Muscle of leg (tissue), 16 donors: ENCODE measurements at places on chromosomes 4 and X. TPM values are rescaled to one million over a fixed set of nuclear protein-coding genes. Genes with fewer than 3 reads are reported as not detected.

DNA sequence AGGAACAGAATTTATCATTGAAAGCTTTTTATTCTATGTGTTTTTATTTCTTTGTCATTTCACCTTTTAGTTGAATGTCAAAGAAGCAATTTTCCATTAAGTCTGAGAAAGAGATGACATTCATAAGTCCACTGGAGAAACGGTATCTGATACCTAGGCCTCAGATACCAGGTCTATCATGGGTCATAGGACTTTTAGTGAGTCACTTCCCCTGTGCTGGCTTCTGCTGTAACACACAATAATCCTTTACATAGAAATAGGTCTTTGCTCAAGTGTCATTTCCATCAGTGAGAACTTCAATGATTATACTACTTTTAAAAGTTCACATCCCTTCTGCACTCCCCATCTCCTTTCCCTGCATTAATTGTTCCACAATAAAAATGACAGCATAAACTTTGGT lies 125.5 kb upstream of the ARMCX2 start:
- no peaks in the 10 kb centered on the region for H3K4me1 ChIP-seq
- no peaks in the 10 kb centered on the region for H3K36me3 ChIP-seq
- H3K27me3 ChIP-seq = peaks cover 7% of the 10 kb centered on the region
- H3K4me3 ChIP-seq = no peak overlapping the region

DNA sequence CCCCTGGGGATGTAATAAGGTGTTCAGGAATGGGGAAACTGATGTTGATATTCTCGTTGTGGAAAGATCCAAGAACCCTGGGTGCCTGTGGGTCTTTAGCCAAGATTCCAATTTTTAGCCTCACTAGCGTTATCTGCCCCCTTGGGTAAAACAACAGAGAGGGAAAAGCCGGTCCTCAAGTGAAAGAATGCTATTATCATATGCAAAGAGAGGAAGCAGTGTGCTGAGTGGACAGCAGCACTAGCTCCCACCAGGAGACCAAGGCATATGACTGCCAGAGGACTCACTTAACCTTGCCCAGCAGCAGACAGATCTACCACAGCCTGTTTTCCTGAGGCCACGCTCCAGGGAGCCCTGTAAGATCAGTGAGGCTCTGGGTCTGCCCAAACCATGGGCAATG lies 257.9 kb upstream of the CPEB2 start:
- no peak overlapping the region for H3K27ac ChIP-seq
- no peaks in the 10 kb centered on the region for H3K27me3 ChIP-seq
- H3K4me1 ChIP-seq = no peaks in the 10 kb centered on the region
- H3K36me3 ChIP-seq = no peaks in the 10 kb centered on the region
- no peak overlapping the region for H3K4me3 ChIP-seq
- no peak for DNase-seq

DNA sequence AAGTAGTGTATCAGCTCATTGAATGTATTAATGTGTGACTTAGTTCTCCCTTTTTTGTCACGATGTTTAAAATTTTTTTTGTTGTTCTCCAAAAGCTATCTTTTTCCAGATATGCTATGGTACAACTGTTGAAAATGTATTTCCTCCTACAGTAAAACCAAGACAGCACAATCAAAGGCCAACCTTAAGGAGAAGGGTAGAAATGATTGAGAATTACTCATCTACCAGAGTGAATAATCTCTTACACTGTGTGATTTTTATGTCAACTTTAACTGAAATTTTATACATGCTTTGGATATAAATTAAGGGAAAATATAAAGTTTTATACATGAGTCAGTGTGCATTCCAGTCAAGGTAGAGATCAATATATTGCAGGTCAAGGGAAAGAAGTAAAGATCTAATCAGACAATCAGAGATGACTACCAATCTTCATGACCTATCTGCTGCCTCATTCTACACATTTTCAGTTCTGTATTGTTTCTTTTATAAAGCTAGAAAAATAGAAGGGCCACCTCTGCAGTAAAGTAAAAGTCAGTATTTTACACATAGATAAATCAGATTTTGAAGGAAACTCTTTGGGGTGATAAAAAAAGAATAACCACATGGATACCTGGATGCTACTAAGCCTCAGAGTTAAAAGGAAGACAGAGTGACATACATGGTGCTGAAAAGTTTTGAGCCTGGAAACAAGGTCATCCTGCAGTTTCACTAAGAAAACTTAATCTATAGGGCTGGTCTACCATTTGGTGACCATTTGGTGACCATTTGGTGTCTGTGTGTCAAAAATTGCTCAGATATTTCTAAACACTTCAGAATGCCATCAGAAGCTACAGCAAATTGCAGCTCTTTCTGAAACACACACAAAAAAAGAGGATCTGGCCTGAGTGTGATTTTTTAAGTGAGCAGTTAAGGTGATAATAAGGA lies 1.6 kb downstream of the FAM13A start:
- no peaks in the 10 kb centered on the region for H3K4me1 ChIP-seq
- peak overlapping the region; percentile 60 for H3K4me3 ChIP-seq
- H3K27ac ChIP-seq = no peak overlapping the region

DNA sequence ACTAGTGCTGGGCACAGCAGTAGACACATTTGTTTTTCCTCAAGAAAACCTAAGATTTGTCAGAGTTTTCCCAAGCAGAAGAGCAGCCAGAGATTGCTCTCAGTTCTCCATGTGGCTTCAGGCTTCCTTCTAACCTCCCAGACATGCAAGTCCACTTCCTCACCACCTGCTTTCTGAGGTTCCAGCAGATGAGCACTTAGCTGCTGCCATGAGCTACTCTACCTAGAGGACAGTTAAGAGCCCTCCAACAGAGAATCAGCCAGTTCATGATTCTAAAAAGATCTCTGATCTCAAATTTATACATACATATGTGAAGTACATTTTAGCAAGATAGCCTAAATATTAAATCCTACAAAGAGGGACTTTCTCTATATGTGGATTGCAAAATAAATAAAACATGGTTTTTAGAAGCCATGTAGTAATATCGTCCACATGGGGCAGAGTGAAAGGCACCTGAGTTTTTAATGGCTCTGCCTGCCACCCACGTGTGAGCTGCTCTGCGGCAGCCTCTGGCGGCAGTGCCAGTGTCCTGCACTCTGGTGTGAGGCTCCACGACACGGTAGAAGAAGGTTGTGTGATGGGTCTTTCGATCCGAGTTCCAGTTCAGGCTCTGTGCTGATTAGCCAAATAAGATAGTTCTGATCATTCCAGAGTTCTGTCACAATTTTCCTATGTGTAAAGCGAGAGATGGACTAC lies 10.3 kb downstream of the CYP4V2 start:
- H3K27ac ChIP-seq = no peak overlapping the region
- peaks cover 4% of the 10 kb centered on the region for H3K4me1 ChIP-seq
- DNase-seq = no peak
- no peaks in the 10 kb centered on the region for H3K27me3 ChIP-seq

DNA sequence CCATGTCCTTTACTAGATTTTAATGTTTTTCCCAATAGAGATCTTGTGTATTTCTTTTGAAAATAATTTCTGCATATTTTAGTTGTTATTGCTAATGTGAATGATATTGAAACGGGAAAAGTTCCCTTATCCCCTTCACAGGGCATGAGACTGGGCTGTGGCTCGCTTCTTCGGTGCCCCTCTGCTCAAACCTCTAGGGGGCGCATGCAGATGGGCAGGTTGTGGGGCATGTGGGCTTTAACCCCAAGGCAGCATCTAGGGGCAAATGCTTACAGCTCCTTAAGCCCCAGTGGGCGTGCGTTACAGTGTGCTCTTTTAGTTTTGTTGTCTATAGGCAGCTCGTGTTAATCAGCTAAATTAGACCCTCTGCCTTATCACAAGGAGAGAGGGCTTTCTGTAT lies 194.7 kb downstream of the OPHN1 start:
- DNase-seq = no peak
- H3K4me3 ChIP-seq = no peak overlapping the region
- no peak overlapping the region for H3K27ac ChIP-seq
- H3K4me1 ChIP-seq = no peaks in the 10 kb centered on the region
- H3K27me3 ChIP-seq = peaks cover 4% of the 10 kb centered on the region
- H3K36me3 ChIP-seq = peaks cover 2% of the 10 kb centered on the region

- peaks cover 5% of the 10 kb centered on the region for H3K27me3 ChIP-seq
- no peak overlapping the region for H3K4me3 ChIP-seq
- no peak for DNase-seq
- no peaks in the 10 kb centered on the region for H3K36me3 ChIP-seq
- H3K27ac ChIP-seq = no peak overlapping the region
These were observed 62.8 kb downstream of the SH3KBP1 start for GRCh38 chrX:19824603-19825002.

GRCh38 chr4:23697001-23697528 lies 192.8 kb downstream of the PPARGC1A start:
- no peak for DNase-seq
- no peak overlapping the region for H3K4me3 ChIP-seq
- no peaks in the 10 kb centered on the region for H3K36me3 ChIP-seq
- no peaks in the 10 kb centered on the region for H3K4me1 ChIP-seq
- H3K27ac ChIP-seq = no peak overlapping the region
- H3K27me3 ChIP-seq = no peaks in the 10 kb centered on the region

GRCh38 chrX:31337332-31337731 lies 265.5 kb upstream of the FTHL17 start:
- DNase-seq = peak; percentile 24
- H3K27ac ChIP-seq = peak overlapping the region; percentile 76
- H3K36me3 ChIP-seq = no peaks in the 10 kb centered on the region
- H3K4me3 ChIP-seq = no peak overlapping the region
- H3K4me1 ChIP-seq = no peaks in the 10 kb centered on the region

- no peak overlapping the region for H3K27ac ChIP-seq
- H3K27me3 ChIP-seq = no peaks in the 10 kb centered on the region
- H3K4me1 ChIP-seq = no peaks in the 10 kb centered on the region
- H3K36me3 ChIP-seq = no peaks in the 10 kb centered on the region
- no peak overlapping the region for H3K4me3 ChIP-seq
- DNase-seq = no peak
These were observed 690.8 kb downstream of the PCDH18 start for GRCh38 chr4:136841526-136841925.

- H3K36me3 ChIP-seq = no peaks in the 10 kb centered on the region
- no peak for DNase-seq
- no peak overlapping the region for H3K27ac ChIP-seq
- no peaks in the 10 kb centered on the region for H3K4me1 ChIP-seq
- H3K4me3 ChIP-seq = no peak overlapping the region
These were observed 548.9 kb downstream of the PPP4R3C start for GRCh38 chrX:26914232-26914631.

- DNase-seq = peak; percentile 2
- H3K27ac ChIP-seq = no peak overlapping the region
- H3K4me3 ChIP-seq = no peak overlapping the region
- no peaks in the 10 kb centered on the region for H3K36me3 ChIP-seq
These were observed 551.8 kb upstream of the GRID2 start for GRCh38 chr4:91751961-91752360.

- no peak overlapping the region for H3K4me3 ChIP-seq
- no peaks in the 10 kb centered on the region for H3K36me3 ChIP-seq
- peaks cover 3% of the 10 kb centered on the region for H3K4me1 ChIP-seq
- H3K27ac ChIP-seq = no peak overlapping the region
These were observed 73.9 kb downstream of the CXXC4 start for GRCh38 chr4:104420766-104421165.

GRCh38 chrX:154032653-154033052 lies 13.0 kb upstream of the IRAK1 start:
- no peak for DNase-seq
- H3K36me3 ChIP-seq = peaks cover 40% of the 10 kb centered on the region
- no peak overlapping the region for H3K27ac ChIP-seq
- H3K27me3 ChIP-seq = peaks cover 54% of the 10 kb centered on the region
- H3K4me1 ChIP-seq = no peaks in the 10 kb centered on the region
- no peak overlapping the region for H3K4me3 ChIP-seq

GRCh38 chr4:95193391-95194224 lies 355.2 kb downstream of the UNC5C start:
- H3K27ac ChIP-seq = no peak overlapping the region
- peak; percentile 32 for DNase-seq
- no peak overlapping the region for H3K4me3 ChIP-seq

GRCh38 chr4:62822306-62822705 lies 1586.9 kb downstream of the TECRL start:
- no peak overlapping the region for H3K27ac ChIP-seq
- no peak overlapping the region for H3K4me3 ChIP-seq
- H3K36me3 ChIP-seq = no peaks in the 10 kb centered on the region
- DNase-seq = no peak
- H3K27me3 ChIP-seq = no peaks in the 10 kb centered on the region
- H3K4me1 ChIP-seq = no peaks in the 10 kb centered on the region

DNA sequence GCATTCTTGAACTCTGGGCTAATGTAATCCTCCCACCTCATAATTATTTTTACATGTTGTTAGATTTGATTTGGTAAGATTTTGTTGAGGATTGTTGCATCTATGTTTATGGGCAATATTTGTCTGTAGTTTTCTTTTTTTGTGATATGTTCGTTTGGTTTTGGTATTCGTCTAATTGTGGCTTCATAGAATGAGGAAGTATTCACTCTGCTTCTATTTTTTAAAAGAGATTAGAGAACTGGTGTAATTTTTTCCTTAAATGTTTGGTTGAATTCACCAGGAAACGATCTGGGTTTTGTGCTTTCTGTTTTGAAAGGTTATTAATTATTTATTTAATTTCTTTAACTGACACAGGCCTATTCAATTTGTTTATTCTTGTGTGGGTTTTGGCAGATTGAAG lies 161.2 kb upstream of the NUDT6 start:
- no peaks in the 10 kb centered on the region for H3K4me1 ChIP-seq
- no peak for DNase-seq
- H3K36me3 ChIP-seq = peaks cover 2% of the 10 kb centered on the region
- H3K27me3 ChIP-seq = no peaks in the 10 kb centered on the region
- no peak overlapping the region for H3K4me3 ChIP-seq

DNA sequence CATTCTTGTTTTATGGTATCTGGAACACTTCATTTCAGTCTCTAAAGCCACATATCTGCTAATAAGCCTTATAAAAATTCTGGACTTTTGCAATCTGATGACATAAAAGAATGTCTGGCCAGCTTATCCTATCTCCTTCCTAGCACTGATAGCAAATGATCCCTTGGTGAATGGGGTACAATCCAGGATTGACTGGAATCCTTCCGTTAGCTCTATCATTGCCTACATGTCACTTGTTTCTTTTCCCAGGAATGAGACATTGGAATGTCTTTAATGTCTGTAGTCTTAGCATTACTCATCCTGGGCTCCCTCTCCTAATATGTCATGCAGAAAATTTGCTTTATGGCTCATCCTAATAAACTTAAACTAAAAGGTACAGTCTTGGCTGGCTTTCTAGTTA lies 14.8 kb upstream of the PABPC4L start:
- DNase-seq = peak; percentile 24
- no peak overlapping the region for H3K27ac ChIP-seq
- no peaks in the 10 kb centered on the region for H3K36me3 ChIP-seq
- no peaks in the 10 kb centered on the region for H3K4me1 ChIP-seq
- no peak overlapping the region for H3K4me3 ChIP-seq

- H3K4me3 ChIP-seq = no peak overlapping the region
- H3K4me1 ChIP-seq = peaks cover 5% of the 10 kb centered on the region
- H3K27me3 ChIP-seq = peaks cover 12% of the 10 kb centered on the region
- H3K27ac ChIP-seq = no peak overlapping the region
These were observed 1.8 kb downstream of the CCSER1 start for GRCh38 chr4:90128961-90129495.

Gene ASB12
- 9.5 TPM for total RNA-seq

Gene F11
- total RNA-seq = not detected

Gene PLP1
- total RNA-seq = 72.8 TPM

Gene F9
- total RNA-seq = not detected

Gene CORIN
- total RNA-seq = 1.0 TPM

Gene NUDT10
- total RNA-seq = 1.3 TPM

Gene VEGFD
- total RNA-seq = 0.44 TPM

Gene DNAAF6
- total RNA-seq = not detected

Gene ATOH1
- not detected for total RNA-seq

Gene NDST3
- 0.04 TPM for total RNA-seq

Gene FABP2
- total RNA-seq = not detected

Gene APEX2
- total RNA-seq = 3.7 TPM
